Hepatic stellate cell (primary cell): ENCODE measurements at places on chromosomes 2 and 18.
A peak's percentile ranks its signal among the peaks of the same experiment; 100 is the strongest.

DNA sequence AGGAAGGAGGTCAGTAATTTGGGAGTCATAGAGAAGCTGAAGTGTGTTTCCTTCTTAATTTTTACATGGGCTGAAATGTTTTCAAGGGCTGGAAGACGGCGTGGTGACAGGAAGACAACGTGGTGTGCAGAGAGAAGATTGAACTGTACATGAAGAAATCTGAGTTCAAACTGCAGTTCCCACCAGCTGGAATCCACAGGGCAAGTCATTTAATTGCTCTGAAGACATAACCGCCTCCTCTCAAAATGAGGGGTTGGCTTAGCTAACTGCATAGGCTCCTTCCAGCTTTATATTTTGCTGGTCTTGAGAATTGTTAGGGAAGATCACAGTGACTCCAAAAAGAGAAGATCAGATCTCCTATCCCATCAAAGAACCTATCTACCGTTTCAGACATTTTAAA is 103.9 kb downstream of the SLC8A1 start:
- no peak for DNase-seq

GRCh38 chr18:30713299-30713698 is 329.2 kb downstream of the DSC3 start:
- DNase-seq, result no peak

DNA sequence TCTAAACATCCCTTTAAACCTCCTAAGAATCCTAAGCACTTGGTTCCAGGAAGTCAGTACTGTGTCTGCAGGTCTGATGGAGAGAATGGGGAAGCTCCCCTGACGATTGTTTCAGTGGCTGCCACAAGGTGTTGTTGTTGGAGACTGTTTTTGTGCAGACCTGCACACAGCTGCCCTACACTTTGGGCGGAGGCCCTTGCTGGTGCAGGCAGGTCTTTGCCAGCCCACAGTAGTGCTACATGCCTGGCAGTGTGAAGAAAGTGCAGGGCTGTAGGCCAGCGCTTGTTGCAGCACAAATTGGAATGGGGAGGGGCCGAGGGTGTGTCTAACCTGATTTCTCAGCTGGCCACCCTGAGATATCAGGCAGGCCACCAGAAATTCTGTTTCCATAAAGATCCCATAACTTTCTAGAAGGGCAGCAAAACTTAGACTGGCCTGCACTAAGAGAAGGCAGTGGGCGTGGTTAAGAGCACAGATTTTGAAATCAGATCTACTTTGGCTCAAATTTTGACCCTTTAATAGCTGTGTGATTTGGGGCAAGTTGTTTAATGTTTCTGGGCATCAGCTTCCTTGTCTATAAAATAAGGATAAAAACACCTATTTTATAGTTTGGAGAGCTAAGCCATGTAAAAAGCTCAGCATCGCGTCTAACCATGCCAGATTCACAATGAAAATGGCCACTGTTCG is 83.7 kb upstream of the SLC1A4 start:
- DNase-seq, result no peak

DNA sequence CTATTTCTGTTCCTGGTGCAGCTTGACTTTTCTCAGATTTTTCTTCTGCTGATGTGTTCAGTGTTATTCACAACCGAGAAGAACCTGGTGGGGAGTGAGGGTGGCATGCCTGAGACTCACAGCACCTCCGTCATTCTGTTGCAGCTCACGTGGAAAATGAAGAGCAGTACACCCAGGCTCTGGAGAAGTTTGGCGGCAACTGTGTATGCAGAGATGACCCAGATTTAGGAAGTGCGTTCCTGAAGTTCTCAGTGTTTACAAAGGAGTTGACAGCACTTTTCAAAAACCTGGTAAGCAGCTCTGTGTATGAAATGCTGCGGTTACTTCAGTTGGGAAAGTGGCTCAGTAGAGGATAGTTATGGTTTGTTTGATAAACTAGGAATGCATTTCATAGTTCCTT is 90.5 kb downstream of the ASAP2 start:
- DNase-seq, result peak; percentile 66

GRCh38 chr2:218401890-218402289 is 2.2 kb downstream of the CTDSP1 start:
- DNase-seq, result no peak

DNA sequence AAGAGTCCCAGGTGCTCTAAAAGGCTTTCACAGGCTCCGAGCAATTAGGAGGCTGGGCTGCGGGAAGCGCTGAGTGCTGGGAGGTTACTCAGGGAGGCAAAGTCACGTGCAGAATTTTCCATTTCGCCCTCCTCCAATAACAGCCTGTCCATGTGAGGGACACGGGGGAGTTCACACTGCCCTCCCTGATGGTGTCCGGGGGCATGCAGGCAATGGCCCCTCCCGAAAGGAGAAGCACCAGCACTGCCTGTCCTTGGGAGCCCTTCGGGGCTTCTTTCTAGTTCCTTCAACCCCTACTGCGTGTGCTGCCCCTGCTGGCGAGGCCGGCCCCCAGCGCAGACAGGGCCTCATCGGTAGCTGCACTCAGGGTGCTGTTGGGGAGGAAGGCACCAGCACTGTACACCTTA is 63.1 kb upstream of the HPCAL1 start:
- DNase-seq, result no peak

- DNase-seq, result no peak
Measured at GRCh38 chr18:38427234-38427633, 861.6 kb upstream of the CELF4 start.

GRCh38 chr2:99877963-99878362 is 264.4 kb downstream of the AFF3 start:
- DNase-seq, result no peak

GRCh38 chr2:16971722-16972234 is 306.1 kb upstream of the CYRIA start:
- DNase-seq, result no peak

GRCh38 chr2:112916145-112916571 is 5.2 kb downstream of the IL37 start:
- DNase-seq, result no peak

DNA sequence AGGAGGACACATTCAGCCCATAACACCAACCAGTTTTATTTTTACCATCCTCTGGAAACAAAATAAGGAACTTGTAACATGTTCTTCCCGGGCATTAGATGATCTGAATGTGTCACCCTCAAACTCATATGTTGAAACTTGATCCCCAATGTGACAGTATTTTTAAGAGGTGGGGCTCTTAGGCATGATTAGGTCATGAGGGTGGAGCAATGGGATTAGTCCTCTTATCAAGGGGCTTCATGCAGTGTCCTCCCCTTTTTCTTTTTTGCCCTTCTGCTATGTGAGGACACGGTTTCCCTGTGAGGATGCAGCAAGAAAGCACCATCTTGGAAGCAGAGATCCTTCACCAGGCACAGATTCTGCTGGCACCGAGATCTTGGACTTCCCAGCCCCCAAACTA is 401.5 kb upstream of the TRIB2 start:
- no peak for DNase-seq

DNA sequence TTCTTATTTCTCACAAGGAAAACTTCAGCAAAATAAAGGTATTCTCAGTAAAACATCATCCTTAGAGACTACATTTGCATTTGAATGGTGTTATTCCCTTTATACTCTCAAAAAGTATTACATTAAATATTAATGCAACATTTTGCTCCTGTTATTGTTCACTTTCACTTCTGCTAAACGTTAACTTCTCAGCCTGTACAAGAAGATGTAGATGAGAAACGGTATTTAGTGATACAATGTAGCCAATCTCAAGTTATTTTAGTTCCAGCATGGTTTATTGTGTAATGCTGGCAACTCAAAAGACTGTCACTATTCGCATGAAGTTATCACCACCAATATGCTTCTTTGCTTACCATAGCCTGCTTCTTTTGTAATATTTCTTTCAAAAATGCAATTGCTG is 514.1 kb downstream of the CPS1 start:
- DNase-seq, result no peak

DNA sequence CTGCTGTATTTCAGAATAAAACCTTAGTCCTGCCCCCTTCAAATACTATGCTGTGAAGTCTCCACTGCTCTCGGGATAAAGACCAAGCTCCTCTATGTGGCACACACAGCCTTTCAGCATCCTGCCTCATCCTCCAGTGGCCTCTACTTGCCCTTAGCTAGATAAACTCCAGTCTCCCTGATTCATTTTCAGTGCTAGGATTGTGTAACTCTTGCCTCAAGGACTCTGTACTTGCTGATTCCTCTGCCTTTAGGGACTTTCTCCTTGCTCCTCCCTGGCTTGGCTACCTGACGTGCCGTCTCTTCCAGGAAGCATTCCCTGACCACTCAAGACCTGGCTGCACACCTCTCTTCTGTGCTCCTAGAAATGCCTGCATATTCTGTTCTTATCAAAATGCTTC is 416.7 kb downstream of the MTX2 start:
- DNase-seq, result no peak

DNA sequence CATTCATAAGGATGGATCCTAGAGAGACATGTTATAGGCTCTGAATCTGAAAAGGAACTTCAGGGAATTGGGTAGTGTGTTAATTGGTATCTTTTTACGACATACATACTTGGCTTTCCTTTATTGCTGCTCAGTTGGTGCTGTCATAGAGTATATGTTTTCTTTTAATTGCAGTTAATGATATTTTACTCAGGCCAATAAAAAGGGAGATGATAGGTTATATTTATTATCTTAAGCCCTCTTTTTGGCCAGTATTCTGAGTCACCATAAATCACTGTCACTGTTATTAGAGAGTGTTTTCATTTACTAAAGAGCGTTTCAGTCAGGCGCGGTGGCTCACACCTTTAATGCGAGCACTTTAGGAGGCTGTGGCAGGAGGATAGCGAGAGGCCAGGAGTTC is 47.6 kb downstream of the RALBP1 start:
- no peak for DNase-seq

- no peak for DNase-seq
Measured at GRCh38 chr18:78165525-78165924, 814.1 kb upstream of the SALL3 start.

- DNase-seq, result no peak
Measured at GRCh38 chr18:64639536-64639935, 490.6 kb upstream of the LINC00305 start.

DNA sequence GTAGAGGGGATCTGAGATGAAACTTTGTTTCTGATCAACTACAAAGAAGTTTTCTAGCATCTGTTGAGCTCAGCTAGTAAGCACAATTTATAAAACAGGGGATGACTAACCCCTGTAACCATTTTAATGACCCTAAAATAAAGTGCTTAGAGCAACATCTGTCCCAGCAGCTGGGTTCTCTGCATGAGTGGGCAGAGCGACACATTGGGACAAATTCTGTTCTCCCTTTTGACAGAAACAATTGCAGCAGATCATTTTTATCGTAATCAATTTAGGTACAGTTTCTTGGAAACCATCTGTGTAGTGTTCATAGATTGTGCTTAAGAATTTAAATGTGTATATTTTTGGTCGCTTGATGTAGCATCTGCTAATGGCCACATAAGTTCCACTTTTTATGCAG is 678.0 kb downstream of the RNF144A start:
- no peak for DNase-seq

DNA sequence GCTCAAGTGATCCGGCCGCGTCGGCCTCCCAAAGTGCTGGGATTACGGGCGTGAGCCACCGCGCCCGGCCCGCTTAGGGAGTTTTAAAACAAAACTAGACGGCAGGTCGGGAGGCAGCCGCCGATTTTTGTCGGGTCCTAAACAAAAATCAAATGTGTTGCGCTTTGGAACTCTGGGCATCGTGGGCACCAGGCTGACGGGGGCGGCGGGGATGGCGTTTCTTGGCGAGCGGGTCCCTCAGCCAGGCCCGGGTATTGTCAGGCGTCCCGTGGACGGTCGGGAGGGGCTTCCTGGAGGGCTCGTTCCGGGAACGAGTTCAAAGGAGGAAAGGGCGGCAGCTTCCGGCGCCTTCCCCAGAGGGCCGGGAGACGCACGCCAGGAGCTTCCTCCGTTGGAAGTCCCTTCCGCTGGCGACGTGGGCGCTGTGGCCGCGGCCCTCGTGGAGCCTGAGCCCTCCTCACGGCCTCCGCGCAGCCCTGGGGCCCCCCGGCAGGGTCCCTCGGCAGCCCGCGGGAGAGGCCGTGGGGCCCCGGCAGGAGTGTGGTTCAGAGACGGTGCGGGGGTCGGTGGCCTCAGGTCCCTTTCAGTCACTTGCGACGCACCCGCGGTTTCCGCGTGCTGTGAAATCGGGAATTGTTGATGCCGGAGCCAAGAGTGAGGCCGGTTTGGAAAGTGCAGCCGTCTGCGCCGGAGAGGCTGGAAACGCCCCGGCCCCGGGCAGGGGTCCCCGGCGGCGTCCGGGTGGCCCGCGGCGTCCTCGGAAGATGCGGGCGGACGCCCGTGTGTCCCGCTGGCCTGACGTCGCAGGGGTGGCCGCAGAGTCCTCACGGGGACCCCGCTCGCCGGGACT is 59.3 kb downstream of the EMILIN2 start:
- DNase-seq, result peak; percentile 55

DNA sequence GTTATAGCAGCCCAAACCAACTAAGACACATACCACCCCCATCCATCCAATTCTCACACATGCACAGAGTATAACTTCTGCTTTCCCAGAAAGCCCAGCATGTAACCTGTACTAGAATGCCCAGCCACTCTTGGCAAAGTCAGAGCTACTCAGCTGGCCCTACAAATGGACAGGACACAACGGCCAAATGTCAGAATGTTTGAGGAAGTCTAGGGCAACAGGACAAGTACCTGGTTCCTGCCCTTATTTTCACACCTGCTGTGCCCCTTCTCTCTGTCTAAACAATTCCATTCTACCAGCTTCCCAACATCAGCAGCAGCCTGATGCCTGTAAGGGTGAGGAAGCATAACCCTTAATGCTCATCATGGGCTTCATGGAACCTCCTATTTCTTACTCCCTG is 15.1 kb upstream of the BZW1 start:
- DNase-seq, result no peak

DNA sequence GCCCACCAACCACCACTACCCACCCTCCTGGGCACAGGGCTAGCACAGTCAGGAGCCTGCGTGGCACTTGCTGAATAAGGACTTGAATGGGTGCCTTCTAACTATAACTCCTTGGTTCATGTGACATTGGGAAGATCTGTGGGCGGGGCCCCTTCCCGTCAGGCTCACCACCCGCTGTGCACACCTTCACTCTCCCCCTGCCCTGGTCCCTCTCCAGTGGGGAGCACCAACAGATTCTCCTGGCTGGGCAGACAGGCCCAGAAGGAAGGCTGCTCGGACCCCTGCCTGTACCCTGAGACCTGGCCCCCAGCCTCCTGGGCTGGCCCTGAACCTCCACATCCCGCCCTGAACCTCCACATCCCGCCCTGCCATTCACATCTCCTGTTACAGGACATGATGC is 33.4 kb upstream of the POMC start:
- DNase-seq, result no peak

DNA sequence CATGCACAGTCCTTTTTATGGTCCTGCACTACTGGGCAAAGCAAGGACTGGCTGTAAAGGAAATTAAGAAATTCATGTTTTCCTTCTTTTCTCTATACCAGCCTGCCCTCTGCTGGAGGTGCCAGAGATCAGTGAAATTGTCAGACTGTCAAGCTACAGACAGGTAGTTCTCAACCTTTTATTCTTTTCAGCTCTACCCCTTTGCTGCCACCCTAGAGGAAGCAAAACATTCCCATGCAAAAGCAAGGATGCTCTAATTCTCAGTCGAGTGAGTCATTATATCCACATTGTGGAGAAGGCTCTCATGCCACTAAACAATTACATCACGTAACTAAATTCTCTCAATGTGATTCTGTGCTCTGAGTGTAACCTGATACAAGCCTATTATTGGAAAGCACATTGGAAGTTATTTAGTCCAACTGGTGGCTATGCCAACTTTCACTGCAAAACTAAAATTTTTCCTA is 25.0 kb upstream of the RAPGEF4 start:
- DNase-seq, result peak; percentile 71
